PC-3 (cell line): ENCODE measurements at places on chromosomes 6 and 20. TPM values are rescaled to one million over a fixed set of nuclear protein-coding genes. Genes with fewer than 3 reads are reported as not detected.

DNA sequence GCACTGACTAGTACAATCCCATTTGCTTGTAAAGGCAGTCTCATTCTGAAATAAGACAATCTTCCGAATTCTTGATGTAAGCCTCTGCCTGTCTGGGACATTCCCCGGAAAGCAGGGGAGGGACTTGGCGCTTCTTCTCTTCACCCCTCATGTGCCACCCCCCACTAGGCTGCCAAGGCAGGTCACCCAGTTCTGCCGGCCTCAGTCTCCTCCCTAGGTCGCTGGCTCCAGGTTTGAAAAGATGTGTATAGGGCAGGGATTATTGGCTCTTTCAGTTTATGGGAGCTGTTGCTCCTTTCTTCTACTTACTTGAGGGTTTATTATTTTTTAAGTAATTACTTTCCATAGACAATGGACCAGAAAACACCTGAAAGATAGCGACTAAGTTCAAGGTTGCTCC, 158.1 kb upstream of the RPS6KA2 start:
- DNase-seq, result no peak

- peak; percentile 86 for DNase-seq
These were observed 121.1 kb upstream of the HDGFL1 start for GRCh38 chr6:22448291-22448711.

DNA sequence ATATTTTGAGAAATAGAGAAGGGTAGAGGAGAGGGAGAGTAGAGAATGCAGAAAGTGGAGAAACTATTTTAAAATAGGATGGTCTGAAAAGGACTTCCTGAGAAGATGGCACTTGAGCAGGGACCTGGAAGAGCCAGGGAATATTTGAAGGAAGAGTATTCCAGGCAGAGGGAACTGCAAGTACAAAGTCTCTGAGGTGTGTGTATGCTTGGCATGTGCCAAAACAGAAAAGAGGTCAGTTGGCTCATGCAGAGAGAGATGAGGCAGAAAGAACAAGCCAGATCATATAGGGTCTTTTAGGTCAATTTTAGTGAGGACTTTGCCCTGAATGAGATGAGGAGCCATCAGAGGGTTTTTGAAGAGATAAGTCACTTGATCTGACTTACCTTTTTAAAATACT, 145.9 kb downstream of the FLRT3 start:
- no peak for DNase-seq

SPATS1 gene
- not detected in 2 replicates for total RNA-seq

HS3ST5 gene
- 0.86 and 1.2 TPM in 2 replicates for total RNA-seq

DNA sequence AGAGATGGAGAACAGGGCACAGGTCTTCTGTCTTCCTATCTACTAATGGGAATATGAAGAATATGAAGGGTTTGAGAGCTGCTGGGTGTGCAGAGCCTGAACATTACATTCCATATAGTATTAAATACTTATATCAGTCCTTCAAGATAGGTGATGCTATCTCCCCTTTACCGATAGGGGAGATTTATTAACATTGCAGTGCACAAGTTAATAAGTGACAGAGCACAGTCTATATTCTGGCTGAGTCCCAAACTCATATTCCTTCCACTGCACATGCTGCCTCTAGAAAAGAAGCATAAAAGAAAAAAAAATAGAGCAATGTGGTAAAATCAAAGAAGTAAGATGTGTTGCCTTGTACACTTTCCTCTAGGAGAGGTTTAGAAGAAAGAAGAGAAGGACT, 18.5 kb upstream of the KIAA0408 start:
- no peak for DNase-seq

- no peak for DNase-seq
These were observed 688.9 kb upstream of the GJE1 start for GRCh38 chr6:141443668-141444289.

GRCh38 chr20:25659999-25660398, 36.2 kb upstream of the NANP start:
- DNase-seq, result no peak

DNA sequence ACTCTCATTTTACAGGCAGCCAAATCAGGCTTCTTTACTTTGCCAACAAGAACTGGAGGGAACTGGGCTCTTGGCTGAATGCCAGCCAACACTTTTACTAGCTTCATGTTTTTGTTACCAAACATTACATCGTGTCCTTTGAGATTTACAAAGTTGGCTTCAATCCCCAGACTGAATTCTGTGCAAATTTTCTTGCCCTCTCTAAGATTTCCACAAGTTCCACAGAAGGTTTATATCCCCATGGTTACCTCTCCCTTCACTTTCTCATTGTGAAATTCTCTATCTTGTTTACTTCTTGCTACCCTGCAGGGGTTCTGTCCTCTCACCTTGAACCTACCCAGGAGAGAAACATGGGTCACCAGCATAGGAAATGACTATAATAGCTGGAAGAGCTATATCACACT, 37.6 kb upstream of the PLCB1 start:
- DNase-seq, result peak; percentile 46

SENP6 gene
- 36.3 and 38.0 TPM in 2 replicates for total RNA-seq

SLC52A3 gene
- total RNA-seq, result 4.2 and 5.9 TPM in 2 replicates

GRCh38 chr6:169495601-169496000, 206.2 kb downstream of the WDR27 start:
- no peak for DNase-seq

DNA sequence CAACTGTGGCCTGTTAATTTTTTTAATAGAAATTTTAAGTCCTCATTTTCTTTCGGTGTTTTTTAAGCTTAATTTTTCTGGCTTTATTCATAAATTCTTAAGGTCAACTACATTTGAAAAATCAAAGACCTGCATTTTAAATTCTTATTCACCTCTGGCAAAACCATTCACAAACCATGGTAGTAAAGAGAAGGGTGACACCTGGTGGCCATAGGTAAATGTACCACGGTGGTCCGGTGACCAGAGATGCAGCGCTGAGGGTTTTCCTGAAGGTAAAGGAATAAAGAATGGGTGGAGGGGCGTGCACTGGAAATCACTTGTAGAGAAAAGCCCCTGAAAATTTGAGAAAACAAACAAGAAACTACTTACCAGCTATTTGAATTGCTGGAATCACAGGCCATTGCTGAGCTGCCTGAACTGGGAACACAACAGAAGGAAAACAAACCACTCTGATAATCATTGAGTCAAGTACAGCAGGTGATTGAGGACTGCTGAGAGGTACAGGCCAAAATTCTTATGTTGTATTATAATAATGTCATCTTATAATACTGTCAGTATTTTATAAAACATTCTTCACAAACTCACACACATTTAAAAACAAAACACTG, 10.1 kb downstream of the HFE start:
- DNase-seq, result peak; percentile 78

GRCh38 chr6:52611833-52612232, 35.0 kb upstream of the TRAM2 start:
- DNase-seq, result peak; percentile 7

DNA sequence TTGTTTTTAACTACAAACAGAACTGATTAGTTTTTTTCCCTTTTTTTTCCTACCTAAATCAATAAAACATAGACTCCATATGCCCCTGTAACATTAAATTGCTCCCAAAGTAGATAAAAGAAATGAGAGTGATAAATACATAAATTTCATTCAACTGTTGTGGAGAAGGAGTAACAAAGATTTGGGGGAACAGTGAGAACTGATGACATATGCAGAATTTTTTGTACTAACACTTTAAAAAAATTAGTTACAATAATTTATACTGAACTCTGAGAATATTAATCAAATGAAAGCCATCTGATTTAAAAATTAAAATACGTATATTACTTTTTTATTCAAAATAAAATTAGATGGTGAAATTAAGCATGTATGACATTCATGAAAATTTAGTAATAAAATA, 195.7 kb downstream of the COL19A1 start:
- DNase-seq, result no peak

OARD1 gene
- 11.2 and 12.1 TPM in 2 replicates for total RNA-seq

GRCh38 chr6:126446248-126446647, 106.3 kb downstream of the CENPW start:
- DNase-seq, result no peak

- DNase-seq, result no peak
These were observed 153.9 kb downstream of the MMS22L start for GRCh38 chr6:97129106-97129505.

DNA sequence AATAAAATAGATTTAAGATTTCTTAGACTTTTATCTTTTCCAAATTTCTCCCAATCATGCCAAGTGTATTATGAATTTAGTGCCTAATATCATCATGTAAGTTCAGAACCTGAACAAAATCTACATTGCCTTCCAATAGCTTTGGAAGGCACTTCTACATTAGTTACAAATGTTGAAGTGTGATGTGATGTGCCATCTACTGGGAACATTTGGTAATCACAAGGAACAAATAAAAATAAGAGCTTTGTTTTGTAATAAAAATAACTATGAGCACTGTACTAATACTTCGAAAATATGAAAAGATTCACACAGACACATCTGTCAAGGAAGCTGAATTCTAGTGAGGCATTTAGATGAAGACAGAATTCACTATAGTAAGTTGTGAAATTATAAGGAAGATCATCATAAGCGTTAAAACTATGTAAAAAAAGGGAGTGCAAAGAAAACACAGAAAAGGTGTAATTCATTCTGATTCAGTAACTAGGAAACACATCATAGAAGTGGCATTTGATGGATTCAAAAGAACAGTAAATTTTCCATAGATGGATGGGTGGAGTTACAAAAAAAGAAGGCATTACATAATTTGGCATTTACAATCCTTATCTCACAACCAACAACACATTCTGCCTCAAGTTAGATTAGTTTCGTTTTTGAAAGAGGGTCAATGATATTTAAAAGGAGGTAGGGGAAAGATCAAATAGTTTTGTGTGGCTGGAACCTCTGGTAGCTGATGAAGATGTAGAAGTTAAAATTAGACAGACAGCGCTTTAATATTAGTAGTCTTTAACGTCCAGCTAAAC, 161.0 kb downstream of the ASCC3 start:
- peak; percentile 40 for DNase-seq

DNA sequence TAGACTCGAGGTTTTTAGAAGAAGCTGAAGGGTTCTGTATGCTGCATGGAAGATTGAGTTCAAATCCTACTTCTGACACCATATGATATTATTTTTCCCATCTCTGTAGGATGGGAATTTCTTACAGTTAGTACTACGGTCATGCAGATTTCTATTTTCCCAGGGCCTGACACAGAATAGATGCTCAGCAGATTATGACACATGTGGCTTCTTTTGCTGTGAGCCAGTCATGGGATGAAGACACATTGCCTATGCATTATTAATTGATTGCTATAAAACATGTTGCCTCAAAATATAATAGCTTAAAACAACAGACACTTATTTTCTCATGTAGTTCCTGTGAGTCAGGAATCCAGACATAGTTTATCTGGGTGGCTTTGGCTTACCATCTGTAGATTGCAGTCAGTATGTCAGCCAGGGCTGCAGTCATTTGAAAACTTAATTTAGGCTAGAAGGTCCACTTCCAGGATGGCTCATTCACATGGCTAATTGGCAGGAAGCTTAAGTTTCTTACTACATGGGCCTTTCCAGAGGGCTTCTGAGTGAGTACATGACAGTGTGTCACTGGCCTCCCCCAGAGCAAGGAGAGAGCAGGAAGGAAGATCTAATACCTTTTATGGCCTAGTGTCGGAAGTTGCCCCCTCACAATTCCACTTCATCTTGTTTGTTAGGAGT, 29.5 kb downstream of the TOP1 start:
- peak; percentile 92 for DNase-seq

SRMS gene
- 0.22 and 0.63 TPM in 2 replicates for total RNA-seq

PLG gene
- not detected in 2 replicates for total RNA-seq
